ENCODE measurements at places on chromosomes 7 and 10. TPM values are rescaled to one million over a fixed set of nuclear protein-coding genes. Genes with fewer than 3 reads are reported as not detected.
A peak's percentile ranks its signal among the peaks of the same experiment; 100 is the strongest.

DNA sequence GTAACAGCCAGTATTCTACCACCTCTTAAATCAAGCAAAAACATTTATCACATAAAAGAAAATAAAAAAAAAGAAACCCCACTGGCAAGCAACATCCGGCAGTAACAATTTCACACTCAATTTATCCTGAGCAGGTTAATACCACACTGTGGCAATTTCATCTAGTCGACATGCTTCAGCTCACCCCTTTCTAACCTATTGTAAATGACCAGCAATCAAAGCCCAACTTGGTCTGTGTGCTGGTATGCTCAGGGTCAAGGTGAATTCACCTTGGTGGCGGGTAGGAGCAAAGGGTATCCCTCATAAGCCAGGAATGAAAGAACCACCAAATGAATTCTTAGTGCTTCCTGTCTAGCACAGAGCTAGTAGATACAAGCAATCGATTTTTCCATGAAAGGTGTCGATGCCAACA is 109.1 kb upstream of the AFAP1L2 start:
- H3K4me1 ChIP-seq: peaks cover 7% of the 10 kb centered on the region
- no peaks in the 10 kb centered on the region for H3K36me3 ChIP-seq
- no peaks in the 10 kb centered on the region for H3K27me3 ChIP-seq
- DNase-seq: no peak
- H3K27ac ChIP-seq: no peak overlapping the region

DNA sequence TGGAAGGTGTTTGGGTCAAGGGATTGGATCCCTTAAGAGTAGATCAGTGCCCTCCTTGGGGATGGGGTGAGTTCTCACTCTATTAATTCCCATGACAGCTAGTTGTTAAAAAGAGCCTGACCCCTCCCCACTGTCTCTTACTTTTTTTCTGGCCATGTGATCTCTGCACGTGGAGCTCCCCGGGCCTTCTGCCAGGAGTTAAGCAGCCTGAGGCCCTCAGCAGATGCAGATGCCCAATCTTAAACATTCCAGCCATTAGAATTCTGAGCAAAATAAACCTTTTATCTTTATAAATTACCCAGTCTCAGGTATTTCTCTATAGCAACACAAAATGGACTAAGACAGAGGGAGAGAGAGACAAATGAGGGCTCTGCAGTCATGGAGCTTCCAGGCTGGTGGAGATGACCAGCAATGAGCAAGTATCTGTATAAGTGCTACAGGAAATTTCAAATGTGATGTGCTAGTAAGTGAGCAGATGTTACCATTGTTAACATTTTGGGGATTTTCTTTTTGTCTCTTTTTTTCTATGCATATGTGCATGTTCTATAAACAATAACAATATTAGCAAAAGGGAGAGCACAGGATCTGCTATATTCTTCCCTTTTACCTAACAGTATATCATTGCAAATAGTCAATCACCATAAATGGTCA is 26.7 kb downstream of the PLPP4 start:
- no peaks in the 10 kb centered on the region for H3K27me3 ChIP-seq
- H3K4me3 ChIP-seq: no peak overlapping the region
- no peak overlapping the region for H3K27ac ChIP-seq
- H3K4me1 ChIP-seq: no peaks in the 10 kb centered on the region
- H3K36me3 ChIP-seq: no peaks in the 10 kb centered on the region

Gene ABCB1
- 0.22 TPM for total RNA-seq

DNA sequence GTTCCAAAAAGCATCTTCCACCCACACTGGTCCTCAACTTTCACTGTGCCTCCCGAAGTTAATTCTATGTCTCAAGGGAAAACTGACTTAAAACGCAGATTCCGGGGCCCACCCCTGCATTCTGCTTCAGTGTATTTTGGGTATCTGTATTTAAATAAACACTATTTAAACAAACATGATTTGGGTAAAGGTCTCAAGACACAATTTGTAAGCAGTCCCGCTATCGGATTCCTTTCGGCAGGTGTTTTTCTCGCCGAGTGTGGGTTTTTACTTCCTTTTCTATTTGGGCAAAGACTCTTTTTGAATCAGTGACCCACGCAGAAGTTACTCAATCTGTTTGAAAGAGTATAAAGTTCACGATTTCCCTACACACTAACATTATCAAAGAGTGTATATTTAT is 1.2 kb downstream of the PDIA4 start:
- H3K27me3 ChIP-seq: no peaks in the 10 kb centered on the region
- H3K27ac ChIP-seq: peak overlapping the region; percentile 98
- DNase-seq: no peak
- no peaks in the 10 kb centered on the region for H3K36me3 ChIP-seq
- H3K4me3 ChIP-seq: peak overlapping the region; percentile 91

Gene CALU
- 68.5 TPM for total RNA-seq

Gene CAMK1D
- total RNA-seq: 1.8 TPM

Gene AKR1C3
- 48.3 TPM for total RNA-seq

DNA sequence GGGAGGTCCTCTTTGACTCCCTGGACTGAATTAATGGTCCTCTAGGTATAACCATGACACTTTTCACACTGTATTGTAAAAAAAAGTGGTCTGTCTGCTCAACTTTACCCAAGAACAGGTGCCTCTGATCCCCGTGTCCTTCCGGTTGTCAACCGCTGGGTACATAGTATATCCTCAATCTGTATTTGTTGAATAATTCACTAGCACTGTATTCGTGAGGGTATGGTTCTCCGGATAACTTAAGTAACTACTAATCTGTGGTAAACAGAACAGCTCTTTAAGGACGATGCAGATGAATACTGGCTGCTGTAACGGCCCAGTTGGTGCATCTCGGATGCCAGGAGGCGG is 472 bp upstream of the ADAM22 start:
- H3K4me1 ChIP-seq: peaks cover 7% of the 10 kb centered on the region
- peak overlapping the region; percentile 48 for H3K27ac ChIP-seq
- H3K4me3 ChIP-seq: peak overlapping the region; percentile 69
- DNase-seq: no peak

- peaks cover 11% of the 10 kb centered on the region for H3K4me1 ChIP-seq
- no peaks in the 10 kb centered on the region for H3K36me3 ChIP-seq
- peak overlapping the region; percentile 98 for H3K4me3 ChIP-seq
- DNase-seq: peak; percentile 48
- peak overlapping the region; percentile 92 for H3K27ac ChIP-seq
Observed at GRCh38 chr7:100583132-100584053, 2.5 kb downstream of the LRCH4 start.

DNA sequence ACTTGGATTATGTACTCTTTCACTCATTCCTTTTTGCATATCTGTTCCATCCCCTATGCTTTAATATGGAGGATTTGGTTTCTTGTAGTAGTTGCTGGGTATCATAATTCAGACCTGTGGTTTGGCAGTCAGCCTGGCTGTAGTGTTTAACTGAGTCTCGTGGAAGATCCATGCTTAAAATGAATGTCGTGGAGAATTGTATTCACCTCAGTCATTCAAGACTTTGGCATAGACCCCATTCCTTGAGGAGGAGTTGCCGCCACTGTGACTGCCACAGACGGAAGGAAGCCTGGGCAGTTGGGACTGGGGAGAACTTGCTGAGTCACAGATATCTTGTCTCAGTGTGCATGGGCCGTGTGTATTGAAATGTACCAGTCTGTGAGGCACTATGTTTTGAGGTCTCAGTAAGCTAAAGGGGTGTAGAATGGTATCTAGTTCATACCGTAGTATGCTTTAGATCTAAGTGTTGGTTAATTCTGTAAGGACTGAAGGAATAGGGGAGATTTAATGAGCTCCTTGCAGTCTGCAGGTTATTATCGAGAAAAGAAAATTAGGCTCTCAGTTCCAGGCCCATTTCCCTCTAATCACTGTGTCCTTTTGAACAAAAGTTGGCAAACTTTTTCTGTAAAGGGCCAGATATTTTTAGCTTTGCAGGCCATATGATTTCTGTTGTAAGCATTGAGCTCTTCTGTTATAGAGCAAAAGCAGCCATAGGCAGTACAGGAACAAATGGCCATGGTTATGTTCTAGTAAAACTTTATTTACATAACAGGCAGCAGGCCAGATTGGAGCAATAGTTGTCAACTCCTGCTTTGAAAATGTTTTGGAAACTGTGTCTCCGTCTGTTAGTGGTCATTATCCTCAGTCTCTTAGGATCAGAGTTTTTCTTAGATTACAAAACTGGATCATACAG is 76.8 kb downstream of the TPST1 start:
- peak overlapping the region; percentile 20 for H3K27ac ChIP-seq
- H3K36me3 ChIP-seq: no peaks in the 10 kb centered on the region
- DNase-seq: peak; percentile 5
- H3K4me1 ChIP-seq: peaks cover 5% of the 10 kb centered on the region
- H3K27me3 ChIP-seq: no peaks in the 10 kb centered on the region

Gene CALHM3
- not detected for total RNA-seq

DNA sequence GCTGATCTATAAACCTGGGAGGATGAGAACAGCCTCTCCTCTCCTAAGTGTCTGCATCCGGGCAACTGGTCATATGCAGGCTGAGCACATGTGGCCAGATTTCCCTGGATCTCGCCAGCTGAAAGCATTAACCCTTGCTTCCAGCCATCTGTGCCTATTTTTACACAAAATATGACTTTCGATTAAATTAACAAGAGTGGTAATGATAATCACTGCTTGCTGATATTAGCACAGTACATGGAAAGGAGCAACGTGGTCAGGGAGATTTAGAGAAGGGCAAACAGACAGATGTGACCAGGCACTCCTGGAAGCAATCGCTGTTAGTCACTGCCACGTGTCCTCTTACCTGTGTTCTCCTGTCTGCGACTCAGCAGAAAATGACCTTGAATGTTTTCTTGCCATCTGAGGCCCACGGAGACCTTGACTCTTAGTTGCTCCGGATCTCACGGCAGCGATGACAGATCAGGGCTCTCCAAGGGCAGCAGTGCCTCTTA is 59.5 kb upstream of the NPTX2 start:
- no peaks in the 10 kb centered on the region for H3K27me3 ChIP-seq
- H3K4me1 ChIP-seq: no peaks in the 10 kb centered on the region
- no peaks in the 10 kb centered on the region for H3K36me3 ChIP-seq

- no peaks in the 10 kb centered on the region for H3K4me1 ChIP-seq
- no peak overlapping the region for H3K4me3 ChIP-seq
- no peaks in the 10 kb centered on the region for H3K27me3 ChIP-seq
Observed at GRCh38 chr10:112649006-112649821, 202.2 kb downstream of the VTI1A start.

- DNase-seq: no peak
- no peak overlapping the region for H3K27ac ChIP-seq
- H3K27me3 ChIP-seq: no peaks in the 10 kb centered on the region
- H3K4me3 ChIP-seq: no peak overlapping the region
Observed at GRCh38 chr7:30970594-30971094, 6.9 kb downstream of the GHRHR start.

DNA sequence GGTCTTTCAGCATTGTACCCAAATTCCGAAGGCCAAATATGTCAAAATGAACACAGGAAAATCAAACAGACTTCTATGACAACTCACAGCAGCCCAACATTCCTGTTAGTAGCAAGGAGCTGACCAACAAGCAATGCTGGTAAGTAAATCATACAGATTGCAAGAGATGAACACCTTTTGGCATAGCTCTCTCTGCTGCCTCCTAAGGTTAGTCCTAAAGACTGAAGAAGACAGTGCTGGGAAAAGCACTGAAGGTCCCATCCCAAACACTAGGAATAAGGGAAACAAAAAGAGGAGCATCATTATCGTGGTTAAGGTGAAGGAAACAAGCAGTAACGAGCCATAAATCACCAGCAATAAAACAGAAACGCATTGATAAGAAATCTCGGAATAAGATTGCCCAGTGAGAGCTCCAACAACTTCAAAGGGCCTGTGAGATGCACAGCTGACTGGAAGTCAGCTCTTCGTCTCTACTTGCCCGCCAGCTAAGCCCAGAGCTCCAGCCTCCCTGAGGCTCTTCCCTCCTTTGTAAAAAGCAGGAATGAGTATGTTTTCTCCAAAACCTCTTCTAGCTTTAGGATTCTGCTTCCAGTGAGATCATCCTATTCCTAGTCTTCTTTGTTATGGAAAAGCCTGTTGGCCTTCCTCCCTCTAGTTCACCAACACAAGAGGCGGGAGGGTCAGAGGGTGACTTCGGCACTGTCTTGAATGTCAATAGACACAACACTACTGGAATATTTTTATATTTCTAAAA is 15.3 kb downstream of the NUDT5 start:
- no peak for DNase-seq
- peaks cover 64% of the 10 kb centered on the region for H3K36me3 ChIP-seq
- no peaks in the 10 kb centered on the region for H3K27me3 ChIP-seq
- H3K4me3 ChIP-seq: no peak overlapping the region
- no peak overlapping the region for H3K27ac ChIP-seq

GRCh38 chr7:138666385-138666784 is 34.8 kb downstream of the SVOPL start:
- no peak overlapping the region for H3K27ac ChIP-seq
- H3K4me1 ChIP-seq: no peaks in the 10 kb centered on the region
- H3K4me3 ChIP-seq: no peak overlapping the region
- H3K36me3 ChIP-seq: no peaks in the 10 kb centered on the region

GRCh38 chr10:2680821-2681220 is 386.5 kb upstream of the PFKP start:
- DNase-seq: no peak
- H3K36me3 ChIP-seq: no peaks in the 10 kb centered on the region
- no peaks in the 10 kb centered on the region for H3K4me1 ChIP-seq
- no peak overlapping the region for H3K4me3 ChIP-seq
- H3K27me3 ChIP-seq: no peaks in the 10 kb centered on the region
- no peak overlapping the region for H3K27ac ChIP-seq

GRCh38 chr10:59793919-59794318 is 40.7 kb upstream of the MRLN start:
- no peaks in the 10 kb centered on the region for H3K4me1 ChIP-seq
- no peak for DNase-seq
- H3K27ac ChIP-seq: no peak overlapping the region
- no peak overlapping the region for H3K4me3 ChIP-seq

Gene CYTH3
- total RNA-seq: 14.3 TPM

DNA sequence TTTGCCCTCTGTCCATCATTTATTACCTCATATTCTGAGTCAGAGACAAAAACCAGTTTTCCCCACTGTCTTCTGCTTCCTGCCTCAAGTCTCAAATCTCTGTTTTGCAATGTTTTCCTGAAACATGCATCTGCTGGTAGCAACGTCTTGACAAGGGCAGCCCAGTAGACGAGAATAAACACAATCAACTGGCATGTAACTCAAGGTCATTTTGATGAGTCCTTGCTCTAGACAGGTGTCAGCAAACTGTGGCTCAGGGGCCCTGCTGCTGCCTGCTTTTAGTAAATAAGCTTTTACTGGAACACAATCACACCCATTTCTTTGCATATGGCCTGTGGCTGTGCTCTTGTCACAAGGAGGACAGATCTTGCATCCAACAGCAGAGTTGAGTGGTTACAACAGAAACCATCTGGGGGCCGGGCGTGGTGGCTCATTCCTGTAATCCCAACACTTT is 59.8 kb downstream of the ITIH5 start:
- peak; percentile 19 for DNase-seq
- H3K4me1 ChIP-seq: peaks cover 9% of the 10 kb centered on the region
- H3K36me3 ChIP-seq: no peaks in the 10 kb centered on the region
- H3K4me3 ChIP-seq: no peak overlapping the region
- H3K27me3 ChIP-seq: no peaks in the 10 kb centered on the region

Gene OR9A2
- total RNA-seq: not detected
